Cardiac fibroblast (primary cell): ENCODE measurements at places on chromosomes 3 and 15.

GRCh38 chr15:92683511-92683834, 27.9 kb upstream of the FAM174B start:
- DNase-seq, result peak; percentile 22

- DNase-seq, result no peak
These were observed 2.7 kb downstream of the SLC6A20 start for GRCh38 chr3:45793482-45794176.

DNA sequence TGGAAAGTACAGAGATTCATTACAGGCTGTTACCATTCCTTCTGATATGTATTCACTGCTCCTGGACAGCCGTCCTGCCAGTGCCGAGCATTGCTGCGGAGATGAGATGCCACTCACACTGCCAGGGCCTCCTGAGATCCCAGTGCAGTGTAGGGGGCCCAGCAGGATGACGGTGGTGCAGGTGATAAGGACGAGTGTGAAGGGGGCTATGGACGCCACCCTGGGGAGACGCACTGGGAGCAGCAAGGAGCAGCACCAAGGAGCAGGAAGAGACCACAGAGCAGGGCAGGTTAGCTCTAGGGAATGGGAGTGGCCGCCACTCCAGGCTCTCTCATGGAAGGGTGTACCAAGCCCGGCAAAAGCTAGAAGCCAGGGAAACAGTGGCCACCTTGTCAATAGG, 4.0 kb upstream of the KLF15 start:
- no peak for DNase-seq

GRCh38 chr3:72533591-72534473, 314.4 kb downstream of the SHQ1 start:
- no peak for DNase-seq

GRCh38 chr15:66071160-66071920, 182.2 kb downstream of the MEGF11 start:
- no peak for DNase-seq

GRCh38 chr3:188152660-188153436, 1.1 kb upstream of the LPP start:
- peak; percentile 78 for DNase-seq

- DNase-seq, result no peak
These were observed 7.0 kb downstream of the CMTM6 start for GRCh38 chr3:32495609-32496008.

DNA sequence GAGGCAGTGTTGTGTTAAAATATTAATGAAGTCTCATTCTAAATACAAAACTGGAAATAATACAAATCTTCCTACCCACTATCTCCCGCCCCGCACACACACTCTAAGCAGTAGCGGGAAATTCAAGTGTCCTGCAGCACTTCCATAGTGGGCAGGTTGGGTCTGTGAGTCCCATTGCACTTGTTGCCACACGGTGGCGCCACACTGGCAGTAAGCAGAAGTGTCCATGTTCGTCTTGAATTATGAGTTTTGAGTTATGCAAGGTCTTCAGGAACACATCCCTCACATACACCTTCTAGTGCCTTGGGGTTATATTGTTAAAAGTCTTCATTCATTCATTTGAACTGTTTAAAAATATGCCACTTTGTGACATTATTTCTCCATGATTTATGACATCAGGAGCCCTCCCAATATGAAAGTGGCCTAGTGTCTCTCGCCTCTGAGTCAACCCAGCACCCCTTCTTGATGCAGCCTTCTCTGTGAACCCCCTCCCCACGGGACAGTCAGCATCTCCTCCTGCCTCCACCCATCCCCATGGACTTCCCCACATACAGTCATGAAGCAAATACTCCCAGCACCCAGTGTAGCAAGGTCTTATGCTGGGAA, 17.6 kb upstream of the CCDC174 start:
- DNase-seq, result peak; percentile 77

DNA sequence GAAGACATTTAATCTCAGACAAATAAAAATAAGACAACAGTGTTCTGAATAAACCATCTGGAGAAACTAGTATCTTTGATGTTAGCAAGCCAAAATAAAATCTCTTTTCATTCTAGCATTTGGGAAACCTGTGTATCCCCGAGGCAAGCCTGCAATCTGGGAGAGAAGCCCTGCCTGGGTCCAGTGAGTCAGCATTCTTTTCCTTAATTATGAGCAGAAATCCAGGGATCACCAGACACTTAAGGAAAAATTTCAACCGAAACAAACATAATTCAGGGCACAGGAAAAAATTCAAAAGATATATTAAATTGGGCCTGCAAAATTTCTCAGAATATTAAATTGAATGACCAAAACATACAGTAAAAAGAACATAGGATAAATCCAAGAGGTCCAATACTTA, 4.2 kb downstream of the NCBP2 start:
- no peak for DNase-seq

DNA sequence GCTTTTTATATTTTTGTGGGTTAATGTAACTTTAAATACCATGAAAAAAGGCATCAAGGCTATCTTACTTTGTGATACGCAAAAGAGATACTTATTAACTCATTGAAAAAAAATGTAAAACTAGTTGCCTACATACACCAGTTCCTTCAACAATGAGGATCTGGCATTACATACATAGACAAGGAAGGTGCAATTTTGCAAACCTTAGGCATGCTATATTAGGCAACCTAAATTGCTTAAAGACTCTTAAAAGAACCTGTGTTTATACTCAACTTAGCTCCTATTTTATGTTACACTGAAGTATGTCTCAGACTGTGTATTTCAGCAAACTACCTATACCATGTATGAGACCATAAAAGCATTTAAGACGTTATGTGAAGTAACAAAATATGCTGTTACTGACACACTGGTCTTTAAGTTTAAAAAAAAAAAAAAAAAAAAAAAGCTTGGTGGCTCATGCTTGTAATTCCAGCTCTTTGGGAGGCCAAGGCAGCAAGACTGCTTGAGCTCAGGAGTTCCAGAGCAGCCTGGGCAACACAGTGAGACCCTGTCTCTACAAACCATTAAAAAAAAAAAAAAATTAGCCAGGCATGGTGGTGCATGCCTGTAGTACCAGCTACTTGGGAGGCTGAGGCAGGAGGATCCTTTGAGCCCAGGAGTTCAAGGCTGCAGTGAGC, 9.1 kb downstream of the TASOR start:
- no peak for DNase-seq

DNA sequence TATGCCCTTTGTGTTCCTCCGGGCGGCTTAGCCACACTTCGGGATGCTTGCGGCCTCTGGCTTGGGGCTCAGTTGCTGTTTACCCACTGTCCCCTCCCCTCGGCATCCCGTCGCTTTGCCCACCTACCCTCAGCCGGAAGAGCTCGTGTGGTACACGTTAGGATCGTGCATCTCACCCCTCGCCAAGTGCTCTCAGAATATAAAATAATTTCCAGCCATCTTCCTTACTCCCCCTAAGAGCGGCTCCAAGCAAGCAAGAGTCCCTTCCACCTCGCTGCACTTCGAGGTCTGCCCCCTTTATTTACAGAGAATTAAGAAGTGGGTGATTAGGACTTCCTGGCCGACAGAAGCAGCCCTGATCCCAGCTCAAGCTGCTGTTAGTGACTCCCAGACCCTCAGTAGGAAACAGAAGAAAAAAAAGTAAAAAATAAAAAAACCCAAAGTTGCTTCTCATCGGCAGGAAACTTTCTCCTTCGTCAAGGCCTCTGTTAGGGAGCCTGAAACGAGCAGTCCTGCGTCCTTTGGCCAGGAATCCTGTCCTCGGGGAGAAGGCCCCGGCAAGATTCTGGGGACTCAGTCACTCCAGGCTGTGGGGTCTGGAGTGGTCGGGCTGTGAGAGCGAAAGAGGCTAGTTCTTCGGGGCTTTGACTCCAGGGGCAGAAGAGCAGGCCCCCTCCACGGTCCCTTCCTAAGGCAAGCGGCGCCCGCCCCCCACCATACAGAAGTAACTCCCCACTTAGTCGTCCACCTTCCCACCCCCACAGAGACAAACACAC, 3.0 kb downstream of the MEIS2 start:
- no peak for DNase-seq

- DNase-seq, result no peak
These were observed 305.9 kb upstream of the RORA start for GRCh38 chr15:61534986-61535385.

GRCh38 chr3:32755761-32756160, 62.0 kb upstream of the TRIM71 start:
- DNase-seq, result no peak

DNA sequence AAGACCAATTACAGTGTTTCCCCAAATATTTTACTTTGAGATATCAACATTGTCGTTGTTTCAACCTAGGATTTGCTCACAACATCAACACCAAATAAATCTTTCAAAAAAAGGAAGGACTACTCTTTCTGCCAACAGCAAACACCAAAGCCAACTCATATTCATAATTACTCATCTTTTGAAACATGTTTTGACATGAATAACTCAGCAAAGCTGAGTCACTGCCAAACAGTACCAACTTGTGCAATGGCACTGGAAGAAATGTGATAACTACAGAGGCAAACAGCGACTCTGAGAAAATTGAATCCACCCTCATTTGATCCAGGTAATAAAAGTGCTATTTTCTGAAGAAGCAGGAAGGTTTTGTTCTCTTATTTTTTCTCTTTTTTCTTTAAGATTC, 67.2 kb downstream of the PEX5L start:
- peak; percentile 72 for DNase-seq

GRCh38 chr3:31300456-31301443, 232.0 kb upstream of the STT3B start:
- DNase-seq, result peak; percentile 47

DNA sequence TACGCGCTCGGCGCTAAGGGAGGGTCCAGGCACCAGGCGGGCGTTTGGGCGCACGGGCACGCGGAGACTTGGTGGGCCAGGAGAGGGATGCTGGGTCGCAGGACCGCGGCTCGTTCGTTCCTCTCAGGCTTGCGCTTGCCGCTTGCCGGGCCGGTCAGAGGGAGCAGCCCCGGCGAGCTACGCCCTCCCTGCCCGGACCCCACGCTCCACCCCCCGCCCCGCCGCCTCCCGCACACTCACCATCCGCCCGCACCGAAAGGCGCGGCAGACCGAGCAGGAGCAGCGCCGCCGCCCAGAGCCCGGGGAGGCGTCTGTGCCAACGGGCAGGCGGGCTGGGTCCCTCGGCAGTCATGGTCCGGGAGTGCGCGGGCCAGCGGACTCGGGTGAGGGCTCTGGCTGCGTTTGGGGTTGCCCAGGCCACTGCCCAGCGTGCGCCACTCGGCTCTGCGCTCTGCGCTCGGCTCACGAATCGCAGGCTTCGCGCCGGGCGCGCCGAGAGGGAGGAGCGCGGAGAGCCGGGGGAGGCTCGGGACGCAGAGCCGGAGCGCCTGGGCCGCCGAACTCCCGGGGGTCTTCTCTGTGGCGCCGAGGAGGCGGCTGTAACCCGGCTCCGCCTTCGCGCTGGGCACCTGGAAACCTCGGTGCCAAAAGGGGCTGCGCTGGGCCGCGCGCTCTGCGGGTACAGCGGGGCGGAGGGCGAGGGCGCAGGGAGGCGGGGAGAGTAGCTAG, at the start of gene SUSD5:
SUSD5 (minus strand) TSS at position 365 of the 729 bp plus-strand sequence; CDS start at position 352, 13 bp downstream.
- DNase-seq, result peak; percentile 61
